ENCODE measurements at places on chromosomes 4 and X. TPM values are rescaled to one million over a fixed set of nuclear protein-coding genes. Genes with fewer than 3 reads are reported as not detected.
A peak's percentile ranks its signal among the peaks of the same experiment; 100 is the strongest.

DNA sequence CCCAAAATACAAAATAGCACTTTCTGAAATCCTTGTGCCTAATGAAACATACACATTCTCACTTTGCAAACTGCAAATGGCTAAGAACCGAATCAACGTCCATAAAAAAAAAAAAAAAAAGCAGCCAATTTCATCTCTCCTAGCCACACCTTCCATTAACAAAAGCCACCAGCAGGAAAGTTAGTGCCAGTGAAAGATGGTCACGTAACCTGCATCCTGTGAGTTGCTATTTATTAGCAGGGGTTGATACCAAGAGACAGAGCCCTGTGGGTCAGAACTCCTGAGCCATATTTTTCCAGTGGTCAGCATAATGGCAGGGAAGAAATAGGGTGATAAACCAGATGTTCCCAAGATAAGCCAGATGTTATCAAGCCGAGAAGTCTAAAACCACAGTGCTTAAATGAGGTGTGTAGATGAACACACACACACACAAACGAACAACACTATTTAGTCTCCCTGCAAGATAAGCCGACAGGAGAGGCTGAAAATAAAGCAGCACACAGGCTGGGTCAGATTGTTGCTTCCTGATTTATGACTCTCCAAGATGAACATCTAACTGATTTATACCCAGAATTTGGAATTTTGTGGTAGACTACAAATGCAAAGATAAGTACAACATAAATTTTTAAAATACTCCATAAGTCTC lies 11.5 kb downstream of the PPARGC1A start:
- DNase-seq, result no peak

C4orf17 gene
- total RNA-seq, result not detected

LEF1 gene
- total RNA-seq, result 3.0 TPM

TRIM2 gene
- 8.0 TPM for total RNA-seq

DNA sequence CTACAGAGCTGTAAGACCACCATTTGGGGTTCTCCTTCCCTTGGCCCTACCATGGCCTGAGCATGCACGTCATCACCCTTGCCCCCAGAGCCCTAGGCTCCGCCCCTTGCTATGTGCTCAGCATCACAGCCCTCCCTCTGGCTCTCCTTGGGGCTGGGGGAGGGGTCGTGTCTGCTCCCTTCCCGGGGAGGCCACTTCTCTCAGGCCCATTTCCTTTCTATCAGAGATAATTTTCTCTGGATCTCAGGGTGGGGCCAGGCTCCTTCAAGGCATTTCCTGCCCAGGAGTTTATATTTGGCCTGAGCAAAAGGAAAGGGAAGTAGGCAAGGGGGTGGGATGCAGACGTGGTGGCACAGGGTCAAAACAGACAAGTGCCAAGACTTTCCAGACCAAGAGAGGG lies 55.9 kb downstream of the STARD8 start:
- DNase-seq, result no peak

DNA sequence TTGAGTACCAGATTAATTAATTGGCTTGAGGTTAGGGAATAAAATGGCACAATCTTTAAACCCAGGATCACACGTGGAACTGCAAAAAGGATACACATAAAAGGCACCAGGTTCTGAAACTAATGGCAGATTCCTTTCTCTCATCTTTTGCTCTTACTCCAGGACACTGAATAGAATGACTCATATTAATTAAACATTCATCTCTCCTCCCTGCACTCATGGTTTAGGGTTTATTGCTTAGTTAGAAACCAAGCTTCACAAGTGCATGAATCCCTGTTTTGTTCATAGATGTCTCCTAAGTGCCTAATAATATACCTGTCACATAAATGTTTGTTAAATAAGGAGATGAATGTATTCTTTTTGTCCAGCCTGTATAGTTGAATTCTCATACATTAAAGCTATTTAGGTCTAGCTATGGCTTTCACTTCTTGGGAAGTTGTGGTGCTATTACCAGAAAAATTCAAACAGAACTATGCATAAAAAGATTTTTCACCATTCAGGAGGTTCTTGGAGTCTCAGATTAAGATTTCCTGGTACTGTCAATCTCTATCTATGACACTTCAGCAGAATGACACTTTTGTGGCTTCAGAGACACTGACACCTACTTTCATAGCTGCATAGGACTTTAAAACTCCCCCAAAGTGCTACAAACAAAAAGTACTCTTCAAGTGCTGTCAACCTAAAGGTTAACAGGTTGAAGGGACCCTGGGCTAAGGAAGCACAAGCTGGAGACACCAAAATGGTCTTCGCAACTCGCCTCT lies 7.4 kb downstream of the CORIN start:
- DNase-seq, result no peak

- DNase-seq, result no peak
These were observed 1008.0 kb downstream of the RAPGEF2 start for GRCh38 chr4:160110891-160111290.

GRCh38 chr4:17117746-17118145 lies 219.3 kb upstream of the LDB2 start:
- no peak for DNase-seq

- peak; percentile 60 for DNase-seq
These were observed 46.8 kb downstream of the EPHA5 start for GRCh38 chr4:65623506-65623905.
